Stimulated activated CD4-positive, alpha-beta T cell treated with anti-CD3 and anti-CD28 coated beads, Interleukin-1b, Interleukin-23, amount 100 ng/mL, for 4 hours (primary cell): ENCODE measurements at places on chromosomes 1 and 21.

GRCh38 chr1:33397994-33398393, 32.9 kb downstream of the PHC2 start:
- no peak for DNase-seq

- no peak for DNase-seq
These were observed 59.8 kb downstream of the PUM1 start for GRCh38 chr1:31005617-31006166.

DNA sequence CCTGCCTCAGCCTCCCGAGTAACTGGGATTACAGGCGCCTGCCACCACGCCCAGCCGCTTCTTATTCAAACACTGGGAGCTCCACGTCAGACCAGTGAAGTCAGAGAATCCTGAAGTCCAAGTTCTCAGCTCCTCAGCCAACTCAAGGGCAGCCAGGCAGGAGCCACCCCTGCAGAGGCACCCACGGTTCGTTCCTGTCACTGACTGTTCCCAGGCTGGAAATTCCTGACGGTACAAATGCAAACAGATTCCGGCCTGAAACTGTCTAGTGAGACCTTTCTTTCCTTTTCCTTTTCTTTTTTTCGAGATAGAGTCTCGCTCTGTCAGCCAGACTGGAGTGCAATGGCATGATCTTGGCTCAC, 11.7 kb downstream of the SLC35E2B start:
- no peak for DNase-seq

- DNase-seq: no peak
These were observed 15.9 kb downstream of the PLEKHA6 start for GRCh38 chr1:204343802-204344201.

GRCh38 chr1:224733027-224733911, 117.2 kb downstream of the CNIH3 start:
- DNase-seq: no peak

- DNase-seq: no peak
These were observed 6.6 kb upstream of the SIM2 start for GRCh38 chr21:36692114-36692834.

GRCh38 chr1:194830387-194830786, 1644.0 kb upstream of the B3GALT2 start:
- no peak for DNase-seq

DNA sequence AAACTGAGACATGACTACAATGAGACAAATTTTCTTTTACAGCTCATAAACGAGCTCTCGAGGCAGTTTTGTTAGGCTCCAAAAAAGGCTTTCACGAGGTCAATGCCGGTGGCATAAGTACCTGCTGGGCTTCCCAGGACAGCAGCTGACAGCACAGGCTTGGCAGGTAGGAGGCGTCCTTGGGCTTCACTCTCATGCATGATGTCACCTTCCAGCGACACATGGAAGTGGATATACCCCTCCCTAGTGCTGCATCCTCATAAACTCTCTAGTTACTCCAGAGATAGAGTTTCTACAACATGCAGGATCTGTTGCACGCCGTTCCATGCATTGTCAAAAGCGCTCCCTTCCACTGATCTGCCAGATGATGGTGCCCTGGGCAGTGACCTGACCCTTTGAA, 112.5 kb upstream of the PAXBP1 start:
- no peak for DNase-seq

GRCh38 chr1:39639305-39640130, at the start of gene HEYL:
Gene HEYL, minus strand, starts transcription at chr1:39639643. Its CDS starts 18 bp downstream, at chr1:39639625.
- peak; percentile 76 for DNase-seq
